ENCODE measurements at places on chromosomes 6 and 20.

DNA sequence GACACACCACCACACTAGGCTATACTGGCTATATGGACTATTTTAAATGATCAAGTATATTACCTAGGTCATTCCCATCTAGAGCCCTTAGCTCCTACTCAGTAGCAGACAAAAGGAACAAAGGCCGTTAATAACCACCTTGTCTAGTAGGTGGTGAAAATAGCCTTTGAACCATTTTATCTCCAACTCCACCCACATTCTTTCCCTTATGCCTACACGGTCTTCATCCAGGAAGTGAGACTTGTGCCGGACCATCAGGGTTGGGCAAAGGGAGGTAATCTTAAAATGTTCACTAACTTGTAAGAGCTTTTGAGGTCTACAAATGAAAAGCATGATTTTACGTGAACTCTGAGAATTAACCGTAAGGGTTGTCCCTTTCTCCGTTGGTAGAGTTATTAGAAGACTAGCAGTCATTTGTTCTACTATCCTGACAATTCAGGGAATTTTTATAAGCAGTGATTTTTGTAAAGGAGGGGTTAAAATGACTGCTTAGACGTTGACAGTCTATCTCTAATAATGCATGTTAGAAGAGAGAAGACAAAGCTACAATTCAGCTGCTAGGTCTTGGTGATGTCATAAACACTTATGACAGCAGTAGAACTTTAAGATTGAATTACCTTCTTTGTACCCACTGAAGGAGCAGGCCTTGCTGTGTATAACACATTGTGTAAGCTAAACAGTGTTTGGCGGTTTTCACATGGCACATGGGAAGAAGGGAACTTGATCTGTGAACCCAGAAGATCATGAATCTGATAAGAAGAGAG is 371.8 kb upstream of the JAG1 start:
- DNase-seq, result no peak

DNA sequence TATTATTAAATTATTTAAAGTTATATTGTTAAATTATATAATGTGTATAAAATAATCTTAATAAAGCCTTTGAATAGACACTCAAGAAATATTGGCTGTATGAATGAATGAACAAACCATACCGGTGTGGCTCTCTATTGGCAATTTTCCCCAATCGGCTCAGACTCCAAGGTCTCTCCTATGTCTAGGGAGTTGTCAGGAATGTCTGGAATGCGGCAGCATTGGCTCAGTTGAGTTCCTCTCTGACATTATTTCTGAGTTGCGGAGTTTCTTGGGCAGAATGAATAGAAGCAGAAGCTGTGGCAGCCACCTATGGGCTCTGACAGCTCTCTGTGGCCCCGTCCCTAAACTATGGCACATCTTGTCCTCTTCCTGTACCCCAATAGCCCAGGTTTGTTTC is 111.0 kb downstream of the SOBP start:
- no peak for DNase-seq

- no peak for DNase-seq
Measured at GRCh38 chr6:137921823-137922222, 54.8 kb downstream of the TNFAIP3 start.

DNA sequence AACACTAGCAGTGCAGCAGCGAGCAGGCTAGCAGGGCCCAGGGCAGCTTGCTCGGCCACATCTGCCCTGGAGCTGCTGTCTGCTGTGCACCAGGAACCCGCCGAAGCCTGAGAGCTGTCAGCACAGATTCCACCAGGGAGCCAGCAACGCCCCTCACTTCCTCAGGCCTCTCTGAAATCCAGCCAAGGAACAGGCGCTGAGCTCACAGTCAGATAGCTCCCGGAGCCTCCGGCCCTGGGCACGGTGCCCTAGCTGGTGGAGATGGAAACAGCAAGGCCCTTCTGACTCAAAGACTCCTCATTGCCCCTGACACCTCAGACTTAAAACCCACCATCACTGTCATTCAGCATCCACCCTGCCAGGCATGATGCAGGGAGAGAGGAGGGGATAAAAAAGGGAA is 839.4 kb downstream of the MAFB start:
- DNase-seq, result no peak

DNA sequence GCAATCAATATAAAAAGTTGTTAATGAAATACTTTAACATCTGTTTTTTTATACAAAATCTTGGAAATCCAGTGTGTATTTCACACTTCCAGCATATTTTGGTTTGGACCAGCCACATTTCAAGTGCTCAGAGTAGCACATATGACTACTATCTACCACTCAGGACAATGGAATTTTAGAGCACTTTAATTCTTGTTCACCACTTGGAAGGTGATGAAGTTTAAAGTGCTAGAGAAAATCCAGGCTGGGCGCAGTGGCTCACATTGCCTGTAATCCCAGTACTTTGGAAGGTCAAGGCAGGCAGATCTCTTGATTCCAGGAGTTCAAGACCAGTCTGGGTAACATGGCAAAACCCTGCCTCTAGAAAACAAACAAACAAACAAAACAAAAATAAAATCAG is 6.1 kb upstream of the SLC35B3 start:
- DNase-seq, result no peak

DNA sequence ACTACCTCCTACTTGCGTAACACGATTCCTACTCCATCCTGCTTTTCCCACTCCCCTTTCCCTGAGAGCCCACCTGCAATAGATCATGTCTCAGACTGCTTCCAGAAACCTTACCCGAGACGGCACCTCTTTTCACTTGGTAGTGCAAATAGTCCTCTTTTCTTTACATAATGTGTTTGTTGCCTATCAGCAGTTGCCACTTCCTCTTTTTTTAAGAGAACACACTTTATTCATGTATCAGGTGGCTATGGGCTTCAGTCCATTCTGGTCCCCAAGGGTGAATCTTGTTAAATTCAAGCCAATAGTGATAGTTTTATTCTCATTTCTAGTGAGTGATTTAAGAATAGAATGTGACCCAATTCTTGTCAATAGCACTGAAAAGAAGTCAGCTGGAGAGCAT is 57.7 kb upstream of the FERMT1 start:
- no peak for DNase-seq
